ENCODE measurements at places on chromosomes 2 and 18.

GRCh38 chr2:100008956-100009355 lies 133.4 kb downstream of the AFF3 start:
- peak; percentile 96 for DNase-seq

- DNase-seq, result peak; percentile 72
These were observed 161.7 kb downstream of the INSIG2 start for GRCh38 chr2:118250001-118250400.

- DNase-seq, result no peak
These were observed 963.0 kb downstream of the TDRD15 start for GRCh38 chr2:22086726-22087125.

DNA sequence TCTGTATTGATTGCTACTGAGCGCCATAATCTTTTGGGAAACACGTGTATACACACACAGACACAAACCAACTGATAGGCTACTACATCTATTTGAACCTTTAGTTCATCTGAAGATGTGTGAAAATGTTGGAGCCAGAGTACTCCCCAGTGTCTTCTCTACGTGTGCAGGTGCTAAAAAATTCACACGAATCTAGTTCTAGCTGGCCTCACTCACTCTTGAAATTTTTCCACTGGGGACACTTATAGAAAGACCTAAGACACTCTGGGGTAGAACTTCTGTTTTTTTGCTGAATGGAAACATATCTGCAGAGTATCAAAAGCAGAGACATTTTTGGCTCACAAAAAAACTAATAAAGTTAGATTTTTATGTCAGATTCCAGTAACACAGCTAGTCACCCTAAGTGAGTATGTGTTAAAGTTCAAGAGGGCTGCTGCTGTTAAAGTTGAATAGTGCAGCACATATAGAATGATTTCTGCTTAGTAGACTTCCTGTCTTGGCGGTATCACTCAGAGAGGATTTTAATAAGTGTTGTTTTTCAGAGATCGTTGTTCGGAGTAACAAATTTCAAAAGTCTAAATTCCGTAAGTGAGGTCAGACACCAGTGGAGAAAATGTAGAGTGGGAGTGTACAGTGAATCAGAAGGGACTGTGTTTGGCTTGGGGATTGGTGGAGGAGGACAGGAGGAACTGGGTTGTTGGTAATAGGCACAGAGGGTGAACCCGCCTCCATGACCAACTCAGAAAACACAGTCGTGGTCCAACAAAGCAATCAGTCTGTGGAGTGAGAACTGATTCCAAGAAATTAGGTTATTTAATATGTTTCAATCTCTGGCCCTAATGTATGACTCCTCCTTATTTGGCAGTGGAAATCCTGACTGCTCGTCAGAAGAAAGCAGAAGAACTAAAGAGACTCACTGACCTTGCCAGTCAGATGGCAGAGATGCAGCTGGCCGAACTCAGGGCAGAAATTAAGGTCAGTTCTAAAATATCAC lies 43.1 kb downstream of the KCTD18 start:
- peak; percentile 39 for DNase-seq

DNA sequence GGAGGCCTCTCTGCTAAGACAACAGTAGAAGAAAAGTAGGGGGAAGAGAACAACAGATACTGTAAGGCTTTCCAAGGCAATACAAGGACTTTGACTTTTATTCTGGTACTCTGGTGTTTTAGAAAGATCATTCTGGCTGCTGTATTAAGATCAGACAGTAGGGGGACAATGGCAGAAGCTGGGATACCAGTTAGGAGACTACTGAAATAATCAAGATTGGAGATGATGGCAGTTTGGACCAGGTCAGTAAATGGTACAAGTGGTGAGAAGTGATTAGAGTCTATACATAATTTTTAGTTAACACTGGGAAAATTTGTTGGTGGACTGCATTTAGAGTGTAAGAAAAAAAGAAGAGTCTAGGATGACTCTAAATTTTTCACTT lies 139.7 kb downstream of the ROCK1 start:
- peak; percentile 55 for DNase-seq

GRCh38 chr2:37649518-37649917 lies 21.9 kb downstream of the CDC42EP3 start:
- no peak for DNase-seq

Measured in EH (cell line).